ENCODE measurements at places on chromosomes 2 and 18.

- no peak for DNase-seq
These were observed 16.2 kb downstream of the INPP4A start for GRCh38 chr2:98460573-98461497.

DNA sequence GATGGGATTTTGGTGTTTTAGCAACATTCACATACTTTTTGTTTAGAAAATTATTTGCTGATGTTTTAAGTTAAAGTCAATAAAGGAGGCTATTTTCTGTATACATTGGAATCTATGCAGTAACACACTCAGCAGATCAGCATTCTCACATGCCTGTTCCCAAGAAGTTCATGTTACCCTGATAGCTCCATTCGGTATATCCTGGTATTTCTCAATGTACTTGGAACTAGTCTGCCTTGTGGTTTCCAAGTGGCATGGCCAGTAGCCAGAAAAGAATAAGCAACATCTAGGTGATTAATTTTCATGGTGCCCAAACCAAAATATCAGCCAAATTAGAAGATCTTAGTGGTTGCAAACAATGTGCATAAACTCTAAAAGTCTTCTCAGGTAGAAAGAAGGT lies 5.2 kb upstream of the NCAPH start:
- DNase-seq: no peak

- no peak for DNase-seq
These were observed 278.0 kb downstream of the KCNS3 start for GRCh38 chr2:18156421-18156820.

DNA sequence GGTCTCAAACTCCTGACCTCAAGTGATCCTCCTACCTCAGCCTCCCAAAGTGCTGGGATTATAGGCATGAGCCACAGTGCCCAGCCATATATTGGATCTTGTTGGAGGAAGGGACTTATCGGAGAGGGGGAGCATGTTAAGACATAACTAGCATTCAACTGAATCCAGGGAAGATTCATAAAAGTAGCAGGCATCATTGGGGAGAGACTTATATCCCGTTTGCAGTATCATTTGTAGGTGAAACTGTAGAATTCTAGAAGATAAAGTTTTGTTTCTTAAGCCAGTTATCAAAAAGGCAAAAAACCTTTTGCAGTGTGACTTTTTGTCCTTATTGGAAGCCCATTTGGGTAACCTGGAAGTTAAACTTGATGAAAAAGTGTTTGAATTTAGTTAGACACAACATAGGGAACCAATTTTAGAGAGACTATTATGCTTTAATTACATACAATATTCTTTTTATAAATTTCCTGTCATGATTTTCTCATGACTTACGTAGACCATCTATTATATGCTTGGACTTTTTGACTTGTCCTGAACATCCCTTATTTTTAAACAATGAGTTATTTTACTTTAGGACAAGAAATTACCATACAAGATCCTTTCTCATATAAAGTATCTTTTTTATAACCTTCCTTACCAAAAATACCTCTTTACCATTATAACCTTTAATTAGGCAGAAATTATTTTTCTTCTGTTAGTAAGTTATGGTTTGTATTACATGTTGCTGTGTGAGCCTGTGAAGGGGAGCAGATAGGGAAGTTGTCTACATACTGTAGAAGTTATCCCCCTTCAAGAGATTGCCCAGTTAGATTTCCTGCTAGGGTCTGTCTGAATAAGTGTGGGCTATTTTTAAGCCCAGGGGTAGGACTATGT lies 20.3 kb downstream of the RAB3GAP1 start:
- peak; percentile 11 for DNase-seq

- no peak for DNase-seq
These were observed 71.3 kb downstream of the MYL12B start for GRCh38 chr18:3333056-3333720.
